Hair follicle dermal papilla cell (primary cell): ENCODE measurements at places on chromosomes 2 and 18. TPM values are rescaled to one million over a fixed set of nuclear protein-coding genes. Genes with fewer than 3 reads are reported as not detected.

Gene MC4R
- 0.36 TPM in 1 of 2 replicates, not detected in the other for total RNA-seq

Gene LRP1B
- total RNA-seq, result 0.12 and 0.32 TPM in 2 replicates

Gene ACMSD
- not detected in 2 replicates for total RNA-seq

Gene DNMT3A
- 16.9 and 18.5 TPM in 2 replicates for total RNA-seq

Gene CAPN14
- total RNA-seq, result 0.12 and 0.32 TPM in 2 replicates

Gene SPATA3
- not detected in 2 replicates for total RNA-seq

Gene SERPINB2
- total RNA-seq, result 18.2 and 19.6 TPM in 2 replicates

Gene LYPD6B
- total RNA-seq, result 11.4 and 18.6 TPM in 2 replicates

Gene REG1B
- not detected in 2 replicates for total RNA-seq

Gene CNTNAP5
- total RNA-seq, result 0.12 and 0.16 TPM in 2 replicates

Gene UGT1A3
- total RNA-seq, result not detected in 2 replicates

Gene ADCYAP1
- not detected in 2 replicates for total RNA-seq

Gene TSGA10
- total RNA-seq, result 1.9 and 2.1 TPM in 2 replicates

Gene APCDD1
- 213 and 511 TPM in 2 replicates for total RNA-seq

Gene COL6A3
- 4,331 and 7,373 TPM in 2 replicates for total RNA-seq

Gene GREB1
- 0.12 and 0.65 TPM in 2 replicates for total RNA-seq

Gene PLEK
- not detected in 2 replicates for total RNA-seq

Gene ST3GAL5
- 25.0 and 28.7 TPM in 2 replicates for total RNA-seq

Gene CD28
- not detected in 2 replicates for total RNA-seq

Gene ANKAR
- total RNA-seq, result 10.7 and 11.8 TPM in 2 replicates

Gene LCLAT1
- total RNA-seq, result 33.4 and 52.1 TPM in 2 replicates

Gene MLPH
- total RNA-seq, result 13.0 and 14.0 TPM in 2 replicates

Gene RBM44
- total RNA-seq, result 0.36 and 0.49 TPM in 2 replicates

Gene TSPYL6
- total RNA-seq, result under 0.01 TPM in 1 of 2 replicates, not detected in the other

Gene IGFBP5
- total RNA-seq, result 206 and 734 TPM in 2 replicates

Gene MROH2A
- total RNA-seq, result not detected in 2 replicates

Gene CEBPZOS
- 14.0 and 15.7 TPM in 2 replicates for total RNA-seq

Gene CTLA4
- not detected in 2 replicates for total RNA-seq

Gene SPC25
- 0.49 and 2.3 TPM in 2 replicates for total RNA-seq

Gene IL1B
- total RNA-seq, result 0.36 and 0.97 TPM in 2 replicates

Gene RGPD4
- under 0.01 TPM in 1 of 2 replicates, not detected in the other for total RNA-seq

Gene ABCB11
- under 0.01 TPM in 1 of 2 replicates, not detected in the other for total RNA-seq

Gene NT5C1B
- total RNA-seq, result not detected in 2 replicates

Gene DIPK1C
- total RNA-seq, result not detected in 2 replicates

Gene TFCP2L1
- total RNA-seq, result 0.12 and 0.32 TPM in 2 replicates

Gene SERPINB11
- not detected in 2 replicates for total RNA-seq

Gene DLGAP1
- under 0.01 and 0.36 TPM in 2 replicates for total RNA-seq

Gene DSEL
- total RNA-seq, result 123 and 139 TPM in 2 replicates

Gene ALK
- 0.12 and 0.16 TPM in 2 replicates for total RNA-seq

Gene CFAP65
- total RNA-seq, result not detected in 2 replicates

Gene HOXD13
- total RNA-seq, result not detected in 2 replicates

Gene ANKRD36B
- total RNA-seq, result 26.6 and 38.8 TPM in 2 replicates

Gene LYG1
- total RNA-seq, result 0.32 TPM in 1 of 2 replicates, not detected in the other

Gene ITGAV
- 295 and 448 TPM in 2 replicates for total RNA-seq

Gene GALNT14
- total RNA-seq, result 12.8 and 14.4 TPM in 2 replicates

Gene G6PC2
- not detected in 2 replicates for total RNA-seq

Gene FOXI3
- total RNA-seq, result not detected in 2 replicates
